ENCODE measurements at places on chromosomes 3 and 15.
A peak's percentile ranks its signal among the peaks of the same experiment; 100 is the strongest.

DNA sequence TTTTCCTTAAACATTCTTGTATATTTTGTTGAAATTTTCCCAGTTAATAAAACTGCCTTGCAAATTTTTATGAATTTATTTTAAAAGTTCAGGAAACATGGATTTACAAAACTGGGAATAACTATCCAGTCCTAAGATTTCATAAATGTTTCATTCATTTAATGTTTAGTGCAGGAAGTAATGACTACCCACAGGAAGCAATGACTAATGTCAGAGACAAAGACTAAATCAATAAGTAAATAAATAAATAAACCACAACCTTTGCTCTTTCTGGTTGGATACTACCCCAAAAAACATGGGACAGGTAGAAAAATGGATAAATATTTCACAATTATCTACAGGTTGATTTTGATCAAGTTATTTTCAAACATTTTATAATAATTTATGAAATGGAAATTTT is 48.8 kb upstream of the TMCO5A start:
- no peak for DNase-seq

DNA sequence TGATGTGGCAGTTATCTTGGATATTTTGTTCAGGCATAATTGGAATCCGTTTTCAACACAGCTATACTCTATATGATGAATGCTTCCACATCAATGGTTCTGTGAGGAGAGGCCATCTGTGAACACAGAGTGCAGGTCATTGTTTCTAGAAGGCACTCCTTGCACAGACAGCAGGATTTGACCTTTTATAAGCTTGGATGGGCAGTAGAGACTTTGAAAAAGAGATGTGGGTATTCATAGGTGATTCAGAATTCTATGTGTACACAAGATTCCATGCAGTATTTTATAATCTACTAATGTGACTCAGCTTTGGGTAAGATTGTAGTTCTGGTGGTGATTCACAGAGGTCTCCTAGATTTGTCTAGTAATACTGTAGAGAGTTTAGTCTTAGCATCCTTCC is 12.5 kb downstream of the ARPP21 start:
- DNase-seq: no peak

GRCh38 chr3:31431321-31431720 is 101.4 kb upstream of the STT3B start:
- no peak for DNase-seq

DNA sequence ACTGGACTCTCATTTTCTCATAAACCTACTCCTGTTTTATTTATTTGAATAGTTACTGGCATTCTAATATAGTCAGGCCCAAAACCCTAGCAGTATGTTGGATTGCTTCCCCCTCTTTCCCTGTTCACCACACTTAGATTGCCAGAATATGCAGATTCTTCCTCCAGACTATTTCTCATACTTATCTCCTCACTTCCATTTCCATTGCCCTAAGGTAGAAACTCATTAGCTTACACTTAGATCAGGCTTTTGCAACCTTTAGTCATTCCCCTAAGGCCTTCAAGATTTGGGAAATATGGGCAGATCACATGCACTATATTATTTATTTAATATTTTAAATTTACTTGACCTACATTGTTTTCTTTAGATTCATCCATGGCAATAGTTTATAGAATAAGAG is 98.9 kb downstream of the MEIS2 start:
- DNase-seq: no peak

DNA sequence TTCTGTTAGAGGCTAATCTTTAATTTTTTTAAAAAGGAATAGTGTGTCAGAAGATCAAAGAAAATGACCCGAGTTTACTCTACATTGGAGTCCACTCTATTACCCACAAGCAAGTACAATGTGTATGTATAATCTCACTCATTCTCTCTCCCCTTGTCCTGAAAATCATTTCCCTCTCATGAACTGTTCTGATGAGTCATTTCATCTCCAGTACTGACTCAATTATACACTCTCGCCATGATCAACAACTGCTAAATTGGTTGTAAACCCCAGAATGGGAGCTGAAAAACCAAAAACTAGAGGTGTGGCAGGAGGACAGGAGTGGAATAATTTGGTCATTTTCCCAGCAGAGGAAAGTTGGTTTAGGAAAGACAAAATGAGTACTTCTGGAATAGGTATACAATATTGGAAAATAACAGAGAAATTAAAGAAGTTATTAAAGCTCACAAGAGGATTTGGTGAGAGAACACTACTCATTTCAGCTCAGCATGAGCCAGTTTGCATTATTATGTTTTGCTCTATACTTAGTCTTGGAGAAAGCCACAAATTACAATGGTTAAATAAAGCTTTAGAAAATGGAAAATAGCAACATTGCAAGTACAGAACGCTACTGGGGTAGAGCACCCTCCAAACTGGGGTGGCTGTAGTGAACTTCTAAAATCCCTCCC is 144.3 kb upstream of the PFN2 start:
- DNase-seq: no peak

- DNase-seq: peak; percentile 0
Measured at GRCh38 chr3:8110966-8111798, 390.4 kb upstream of the LMCD1 start.

DNA sequence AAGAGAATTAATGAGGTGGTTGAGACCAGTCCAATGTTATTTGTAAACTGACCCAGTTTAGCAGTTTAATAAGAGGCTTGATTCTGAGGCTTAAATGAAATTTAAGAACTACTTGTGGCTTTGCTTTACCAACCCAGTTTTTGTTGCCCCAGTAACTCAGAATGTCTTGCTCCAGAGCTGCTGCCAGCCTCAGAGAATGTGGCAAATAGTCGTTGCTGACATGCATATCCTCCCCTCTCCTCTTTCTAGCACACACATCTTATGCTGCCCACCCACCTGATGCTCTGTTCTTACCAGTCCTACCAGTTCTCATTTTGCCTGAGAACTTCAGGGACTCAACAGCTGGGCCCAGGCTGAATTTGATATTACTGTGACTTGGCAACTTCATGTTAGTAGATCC is 92.4 kb upstream of the TSC22D2 start:
- no peak for DNase-seq

- no peak for DNase-seq
Measured at GRCh38 chr3:168117059-168117458, 21.3 kb upstream of the GOLIM4 start.

GRCh38 chr15:60414016-60414682 is 16.4 kb upstream of the ANXA2 start:
- no peak for DNase-seq

DNA sequence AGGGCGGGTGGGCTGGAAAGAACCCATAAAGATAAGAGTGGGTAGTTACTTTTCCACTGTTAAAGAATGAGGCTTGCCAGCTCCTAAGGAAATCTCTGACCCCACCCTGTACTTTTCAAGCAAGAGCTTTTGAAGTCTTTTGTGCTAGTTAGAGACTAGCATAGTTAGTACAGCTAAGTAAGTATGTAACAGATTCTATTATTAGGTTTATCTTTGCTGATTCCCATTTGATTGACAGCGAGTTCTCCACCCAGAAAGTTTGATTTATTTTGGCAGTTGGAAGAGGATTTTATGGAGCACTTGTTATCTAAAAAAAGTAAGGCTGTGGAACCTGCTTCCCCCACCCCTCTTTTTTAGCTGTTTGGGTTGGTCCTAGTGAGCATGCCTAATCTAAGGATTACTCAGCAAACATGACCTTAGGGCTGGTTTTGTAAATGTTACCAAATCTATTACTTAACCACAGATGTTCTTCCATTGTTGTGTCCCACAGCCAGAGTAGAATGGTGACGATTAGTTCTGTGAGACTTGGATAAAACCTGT is 57.6 kb downstream of the FNDC3B start:
- no peak for DNase-seq

- no peak for DNase-seq
Measured at GRCh38 chr15:57146506-57147201, 228.2 kb downstream of the TCF12 start.

DNA sequence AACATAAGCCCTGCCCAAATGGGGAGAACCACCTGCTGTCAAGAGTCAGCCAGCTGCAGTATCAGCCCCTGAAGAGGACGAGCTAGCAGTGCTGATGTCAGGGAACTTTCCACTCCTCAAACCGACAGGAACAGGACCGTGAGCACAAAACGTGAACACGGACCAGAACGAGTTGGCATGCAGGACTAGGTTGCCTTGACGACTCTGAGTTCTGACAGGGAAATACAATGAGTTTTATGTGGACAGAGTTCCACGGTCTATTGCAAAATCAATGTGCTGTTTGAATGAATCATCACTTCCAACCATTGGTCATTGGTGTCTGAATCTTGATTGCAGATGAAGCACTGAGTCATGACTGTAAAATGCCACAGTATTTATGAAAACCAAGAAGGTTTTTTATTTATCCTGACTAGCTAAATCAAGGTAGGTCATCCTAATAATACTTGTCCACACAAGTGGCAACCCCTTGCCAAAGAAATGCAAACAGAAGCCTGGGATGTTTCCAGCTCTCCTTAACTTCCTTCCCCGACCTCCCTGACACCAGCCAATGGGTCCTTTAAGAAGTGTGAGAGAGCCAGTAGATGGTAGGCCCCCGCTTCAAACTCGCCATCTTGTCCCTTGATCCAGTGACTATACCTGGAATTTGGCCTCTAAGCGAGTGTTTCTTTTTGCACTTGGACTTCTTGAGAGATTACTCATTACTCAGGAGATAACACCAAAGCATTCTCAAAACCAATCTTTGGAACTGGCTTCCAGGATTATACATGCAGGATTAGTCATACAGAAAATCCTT is 119.6 kb downstream of the ASB7 start:
- DNase-seq: no peak

- no peak for DNase-seq
Measured at GRCh38 chr3:17125738-17126442, 241.1 kb downstream of the PLCL2 start.

GRCh38 chr3:192038726-192039125 is 577.8 kb downstream of the PYDC2 start:
- DNase-seq: no peak

DNA sequence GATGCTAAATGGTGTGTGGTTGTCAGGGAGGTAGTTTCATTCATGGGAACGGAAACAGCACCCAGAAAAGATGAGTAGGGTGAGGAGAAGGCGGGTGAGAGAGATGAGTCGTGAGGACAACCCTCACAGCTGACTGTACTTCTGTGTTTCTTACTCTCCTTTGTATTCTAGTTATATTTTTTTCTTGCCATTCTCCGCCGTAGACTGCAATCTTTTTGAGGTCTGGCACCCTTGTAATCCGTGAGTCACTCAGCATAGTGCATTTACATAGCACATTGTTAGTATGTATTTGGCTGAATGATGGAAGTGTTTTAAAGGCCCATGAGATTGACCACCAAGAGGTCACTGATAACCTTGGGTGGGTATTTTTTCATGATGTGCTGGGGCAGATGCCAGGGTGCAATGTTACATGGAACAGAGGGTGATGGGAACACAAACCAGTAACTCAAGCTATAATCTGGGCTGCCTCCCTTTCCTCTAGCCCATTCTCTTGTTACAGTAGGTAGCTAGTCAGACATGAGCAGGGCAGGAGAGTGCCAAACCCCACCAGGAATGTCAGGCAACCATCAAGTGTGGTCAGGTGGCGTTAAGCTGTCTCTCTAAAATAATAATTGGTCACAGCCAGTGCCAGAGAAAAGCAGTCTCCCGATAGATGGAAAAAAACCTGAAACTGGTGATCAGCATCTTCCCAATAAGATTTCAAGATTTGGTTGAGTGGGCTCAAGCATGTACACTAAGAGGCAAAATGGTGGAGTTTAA is 18.8 kb upstream of the DGKG start:
- no peak for DNase-seq

GRCh38 chr3:135558906-135559305 is 406.6 kb upstream of the PPP2R3A start:
- no peak for DNase-seq

- no peak for DNase-seq
Measured at GRCh38 chr3:196625331-196625730, 14.2 kb upstream of the NRROS start.

DNA sequence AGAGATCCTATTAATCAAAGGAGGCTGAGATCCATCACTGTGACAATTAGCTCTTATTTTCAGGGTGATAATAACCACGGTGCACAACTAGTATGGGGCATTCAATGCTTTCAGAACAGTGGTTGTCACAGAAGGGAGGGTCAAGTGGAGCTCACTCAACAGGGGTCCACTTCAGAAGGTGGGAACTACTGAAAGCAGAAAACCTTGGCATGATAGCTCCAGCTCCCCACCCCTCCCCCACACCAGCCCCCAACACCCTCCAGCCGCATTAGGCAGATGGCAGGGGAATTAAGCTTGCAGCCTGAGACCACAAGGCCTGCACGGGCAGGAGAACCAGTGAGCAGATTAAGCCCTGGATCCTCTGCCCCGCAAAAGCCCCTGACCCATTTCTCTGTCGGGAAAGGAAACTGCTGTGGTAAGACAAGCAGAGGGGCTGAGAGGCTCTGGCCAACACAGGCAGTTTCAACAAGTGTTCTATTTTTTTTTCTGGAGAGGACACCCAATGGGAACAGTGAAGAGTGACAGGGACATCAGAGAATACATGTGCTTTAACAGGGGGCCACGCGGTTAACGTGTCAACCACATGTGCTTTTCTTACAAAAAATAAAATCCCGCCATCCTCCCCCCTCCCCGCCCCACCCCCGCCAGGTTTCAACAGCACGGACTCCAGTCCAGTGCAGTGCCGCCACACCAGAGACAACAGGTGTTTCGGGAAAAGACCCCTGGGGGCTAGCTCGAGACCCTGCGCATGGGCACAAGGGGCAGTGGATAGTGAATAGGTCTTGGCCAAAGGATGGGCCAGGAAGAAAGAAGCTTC is 997 bp downstream of the FYCO1 start:
- no peak for DNase-seq

- no peak for DNase-seq
Measured at GRCh38 chr3:135966271-135966961, 888 bp downstream of the PPP2R3A start.

- no peak for DNase-seq
Measured at GRCh38 chr3:140052771-140053702, 118.1 kb downstream of the CLSTN2 start.

GRCh38 chr3:88013592-88013991 is 45.2 kb downstream of the CGGBP1 start:
- DNase-seq: no peak

DNA sequence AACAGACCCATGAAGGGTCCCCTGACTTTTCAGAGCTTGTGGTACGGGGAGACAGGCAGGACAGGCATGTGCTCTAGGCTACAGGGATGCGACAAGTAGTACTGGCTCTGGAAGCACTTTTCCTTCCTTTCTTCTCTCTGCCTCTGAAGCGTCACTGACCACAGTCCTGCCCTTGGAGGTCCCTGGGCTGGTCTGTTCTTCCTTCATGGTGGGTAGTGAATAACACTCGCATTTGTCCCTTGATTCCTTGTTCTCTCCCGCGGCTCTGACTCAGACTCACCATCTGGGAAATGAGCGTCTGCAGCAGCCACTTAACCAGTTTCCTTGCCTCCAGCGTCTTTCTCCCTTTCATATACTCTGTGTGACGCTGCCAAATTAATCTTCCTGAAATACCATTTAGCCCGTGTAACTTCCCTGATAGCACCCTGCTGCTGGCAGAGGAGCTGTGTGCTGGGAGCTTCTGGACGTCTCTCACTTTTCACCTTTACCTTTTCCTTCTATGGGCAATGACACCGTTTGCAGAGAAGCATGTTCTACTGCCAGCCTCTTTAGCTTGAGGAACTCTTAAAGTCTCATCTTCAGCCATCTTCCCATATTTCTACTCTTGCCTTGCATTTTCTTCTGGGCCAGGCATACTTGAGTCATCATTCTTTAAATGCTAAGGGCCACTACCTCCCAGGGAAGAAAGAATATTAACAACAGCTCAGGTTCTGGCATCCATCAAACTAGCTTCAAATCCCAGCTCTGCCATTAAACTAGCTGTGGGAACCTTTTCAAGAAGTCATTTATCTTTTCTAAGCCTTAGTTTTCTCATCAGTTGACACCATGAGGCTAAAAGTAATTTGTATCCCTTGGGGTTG is 33.6 kb downstream of the TMEM45A start:
- no peak for DNase-seq

Measured in esophagus squamous epithelium (tissue), 5 donors.